ENCODE measurements at places on chromosomes 7 and 10. TPM values are rescaled to one million over a fixed set of nuclear protein-coding genes. Genes with fewer than 3 reads are reported as not detected.

- no peak for DNase-seq
Measured at GRCh38 chr10:97190450-97190849, 4.7 kb upstream of the SLIT1 start.

- DNase-seq, result no peak
Measured at GRCh38 chr10:1736144-1736971, 967 bp downstream of the ADARB2 start.

GRCh38 chr7:57404343-57404966 lies 45.5 kb upstream of the ZNF716 start:
- peak; percentile 59 for DNase-seq

DNA sequence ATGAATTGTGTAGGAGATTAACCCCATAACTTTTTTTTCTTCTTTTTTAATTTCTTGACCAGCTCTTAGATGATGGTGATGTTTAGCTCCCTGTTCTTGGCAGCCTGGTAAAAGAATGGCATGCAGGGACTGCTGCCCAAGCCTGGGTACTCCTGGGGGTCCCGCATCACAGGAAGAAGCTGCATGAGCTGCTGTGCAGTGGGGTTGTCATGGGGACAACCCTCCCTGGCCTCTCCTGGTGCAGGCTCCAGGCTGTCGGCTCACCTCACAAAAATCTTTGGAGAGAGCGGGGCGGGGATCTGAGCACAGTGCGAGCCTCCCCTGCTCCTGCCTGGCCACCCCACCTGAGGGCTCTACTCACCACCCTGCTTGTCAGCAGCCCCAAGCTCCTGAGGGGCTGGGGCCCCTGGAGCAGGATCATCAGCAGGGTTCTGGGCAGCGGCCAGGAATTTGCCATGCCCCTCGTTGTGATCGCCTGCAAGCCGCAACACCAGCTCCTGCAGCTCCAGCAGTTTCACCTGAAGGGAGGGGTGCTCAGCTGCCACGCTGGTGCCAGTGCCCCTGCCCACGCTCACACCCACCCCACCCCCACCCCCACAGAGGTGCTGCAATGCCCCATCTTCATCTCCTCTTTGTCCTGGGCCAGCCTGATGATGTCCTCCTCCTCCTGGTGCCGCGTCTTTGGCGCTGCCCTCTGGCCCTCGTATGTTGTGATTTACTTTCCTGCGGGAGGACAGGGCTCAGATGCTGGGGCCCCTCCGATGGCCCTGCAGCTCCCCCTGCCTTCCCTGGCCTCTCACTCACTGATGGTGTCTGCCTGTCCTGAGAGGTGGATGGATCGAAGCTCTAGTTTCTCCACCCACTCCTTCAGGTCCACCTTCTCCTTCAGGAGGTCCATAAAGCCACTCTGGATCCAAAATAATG lies 15.5 kb upstream of the MTPAP start:
- no peak for DNase-seq

The CDHR1 gene
- 0.49 TPM for total RNA-seq

The AOC1 gene
- total RNA-seq, result 0.41 TPM

The ANXA7 gene
- 47.8 TPM for total RNA-seq

The ACTR3C gene
- 26.5 TPM for total RNA-seq

All from pancreas (tissue), 10 donors.